ENCODE measurements at places on chromosomes 6 and 20.

GRCh38 chr20:20482453-20482852 is 114.5 kb downstream of the INSM1 start:
- DNase-seq = no peak

GRCh38 chr6:122647765-122648164 is 37.6 kb downstream of the PKIB start:
- DNase-seq = no peak

DNA sequence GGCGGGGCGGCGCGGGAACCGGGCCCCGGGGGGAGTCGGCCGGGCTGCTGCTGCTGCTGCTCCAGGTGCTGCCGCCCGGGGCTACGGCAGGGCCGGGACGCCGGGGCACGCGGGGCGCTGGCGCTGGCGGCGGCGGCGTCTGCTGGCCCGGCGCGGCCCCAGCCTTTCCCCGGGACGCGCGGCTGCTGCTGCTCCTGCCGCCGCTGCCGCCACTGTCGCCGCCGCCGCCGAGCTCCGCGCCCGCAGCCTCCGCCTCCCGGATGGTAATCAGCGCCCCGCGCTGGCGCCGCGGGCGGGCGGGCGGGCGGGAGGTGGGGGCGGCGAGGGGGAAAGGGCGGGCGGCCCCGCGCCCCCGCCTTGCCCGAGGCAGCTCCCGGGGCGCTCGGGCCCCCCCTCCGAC is 306 bp downstream of the EBF4 start:
- no peak for DNase-seq

- DNase-seq = peak; percentile 90
Observed at GRCh38 chr20:13492001-13492481, 146.7 kb downstream of the TASP1 start.

DNA sequence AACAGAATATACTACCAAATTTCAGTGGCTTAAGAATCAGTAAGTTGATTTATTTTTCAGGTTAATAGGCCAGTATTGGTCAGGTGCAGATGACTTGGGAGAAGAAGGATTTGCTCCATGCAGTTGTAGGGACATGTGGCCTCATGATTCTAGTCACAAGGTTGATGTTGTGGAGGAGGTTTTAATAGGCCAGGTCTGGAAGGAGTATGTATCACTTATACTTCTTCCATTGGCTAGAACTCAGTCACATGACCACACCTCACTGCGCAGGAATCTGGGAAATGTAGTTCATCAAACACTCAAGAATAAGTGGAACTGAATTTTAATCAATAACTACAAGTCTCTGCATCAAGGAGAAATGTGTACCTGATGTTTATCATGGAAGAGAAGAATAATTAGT is 281.5 kb upstream of the QKI start:
- DNase-seq = no peak

GRCh38 chr6:42217519-42218367 is at the start of gene MRPS10:
Gene MRPS10 (minus strand): TSS chr6:42217861. CDS start chr6:42217849, 12 bp downstream.
- peak; percentile 96 for DNase-seq

GRCh38 chr6:145096846-145097245 is 638.5 kb downstream of the EPM2A start:
- DNase-seq = no peak

DNA sequence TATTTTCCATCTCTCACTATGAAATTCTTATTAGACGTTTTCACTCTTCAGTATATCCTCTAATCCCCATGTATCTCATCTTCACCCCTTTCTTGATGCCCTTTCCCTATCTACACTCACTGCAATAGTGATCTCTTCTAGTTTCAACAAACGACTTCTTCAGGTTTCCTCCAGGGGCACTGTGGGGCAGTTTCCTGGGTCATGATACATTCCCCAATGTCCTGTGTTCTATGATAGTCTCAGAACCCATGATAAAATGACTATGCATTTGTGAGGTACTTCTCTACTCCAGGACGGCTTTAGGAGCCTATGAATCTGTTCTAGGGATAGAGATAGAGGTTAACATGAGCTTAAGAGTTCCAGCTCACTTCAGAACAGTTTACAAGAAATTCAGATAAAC is 183.3 kb downstream of the FOXC1 start:
- peak; percentile 25 for DNase-seq

DNA sequence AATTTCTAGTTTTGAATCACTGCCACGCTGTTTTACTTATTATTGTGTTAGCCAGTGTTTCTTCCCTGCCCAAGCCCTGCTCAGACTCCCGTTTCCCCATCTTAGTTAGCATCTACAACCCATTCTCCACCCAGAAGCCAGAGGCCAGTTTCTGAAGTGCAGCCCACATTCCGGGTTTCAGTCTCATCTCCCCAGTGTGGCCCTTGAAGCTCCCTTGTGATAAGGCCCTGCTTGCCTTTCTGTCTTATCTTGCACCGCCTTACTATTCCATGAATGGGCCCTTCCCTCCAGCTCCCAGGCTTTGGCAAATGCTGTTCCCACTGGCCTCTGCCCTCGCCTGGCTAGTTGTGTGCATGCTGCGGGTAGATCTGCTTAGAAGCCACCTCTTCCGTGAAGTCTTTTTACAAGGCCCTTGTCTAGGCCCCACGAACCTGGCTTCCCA is 41.1 kb downstream of the TOX2 start:
- DNase-seq = no peak

DNA sequence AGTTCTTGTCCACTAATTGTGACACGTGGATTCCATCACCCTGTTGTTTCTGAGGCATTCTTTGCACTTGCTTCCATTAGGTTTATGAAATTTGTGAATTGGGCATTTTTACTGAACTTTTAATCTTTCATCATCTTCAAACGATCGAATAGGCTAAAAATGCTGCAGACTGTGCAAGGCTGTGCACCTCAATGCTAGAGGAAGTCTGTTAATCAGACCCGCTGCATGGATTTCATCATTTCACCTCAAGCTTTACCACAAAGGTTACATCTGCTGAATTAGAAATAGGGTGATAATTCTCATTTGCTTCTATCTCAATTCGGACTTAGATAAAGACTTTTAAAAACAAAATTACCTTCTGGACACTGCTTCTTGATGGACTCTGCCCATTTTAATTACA is 27.8 kb upstream of the F13A1 start:
- no peak for DNase-seq

DNA sequence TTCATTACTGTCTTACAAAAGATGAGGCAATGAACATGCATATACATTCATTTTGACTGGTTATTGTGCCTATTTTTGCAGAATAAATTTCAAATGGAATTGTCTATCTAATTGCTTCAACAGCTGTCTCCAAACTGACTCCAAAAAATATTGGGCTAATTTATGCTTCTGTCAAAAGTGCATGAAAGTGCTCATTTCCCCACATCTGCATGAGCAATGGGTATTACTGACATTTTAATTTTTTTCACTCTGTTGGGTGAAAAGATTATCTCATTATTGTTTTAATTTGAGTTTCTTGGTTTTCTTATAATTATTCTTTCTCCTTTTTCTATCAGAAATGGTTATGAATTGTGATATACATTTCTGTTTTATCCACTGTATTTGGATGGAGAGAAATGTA is 404.2 kb downstream of the QKI start:
- no peak for DNase-seq

DNA sequence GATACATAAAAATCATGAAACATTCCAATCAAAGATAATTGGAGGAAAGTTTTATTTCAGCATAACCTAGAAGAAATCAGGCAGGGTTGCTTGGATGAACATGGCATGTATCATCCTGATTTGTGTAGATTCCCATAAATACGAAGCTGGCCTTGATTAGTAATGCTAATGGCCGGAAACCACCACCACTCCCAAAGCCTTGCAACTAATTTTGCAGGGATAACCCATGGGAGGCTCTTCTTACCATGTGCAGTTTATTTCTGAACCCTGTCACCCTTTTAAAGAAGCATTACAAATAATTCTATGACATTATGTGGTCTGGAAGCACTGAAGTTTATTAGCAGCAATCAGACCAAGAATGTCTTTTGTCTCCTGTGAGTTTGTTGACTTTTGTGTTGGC is 80.8 kb downstream of the AIG1 start:
- DNase-seq = no peak

DNA sequence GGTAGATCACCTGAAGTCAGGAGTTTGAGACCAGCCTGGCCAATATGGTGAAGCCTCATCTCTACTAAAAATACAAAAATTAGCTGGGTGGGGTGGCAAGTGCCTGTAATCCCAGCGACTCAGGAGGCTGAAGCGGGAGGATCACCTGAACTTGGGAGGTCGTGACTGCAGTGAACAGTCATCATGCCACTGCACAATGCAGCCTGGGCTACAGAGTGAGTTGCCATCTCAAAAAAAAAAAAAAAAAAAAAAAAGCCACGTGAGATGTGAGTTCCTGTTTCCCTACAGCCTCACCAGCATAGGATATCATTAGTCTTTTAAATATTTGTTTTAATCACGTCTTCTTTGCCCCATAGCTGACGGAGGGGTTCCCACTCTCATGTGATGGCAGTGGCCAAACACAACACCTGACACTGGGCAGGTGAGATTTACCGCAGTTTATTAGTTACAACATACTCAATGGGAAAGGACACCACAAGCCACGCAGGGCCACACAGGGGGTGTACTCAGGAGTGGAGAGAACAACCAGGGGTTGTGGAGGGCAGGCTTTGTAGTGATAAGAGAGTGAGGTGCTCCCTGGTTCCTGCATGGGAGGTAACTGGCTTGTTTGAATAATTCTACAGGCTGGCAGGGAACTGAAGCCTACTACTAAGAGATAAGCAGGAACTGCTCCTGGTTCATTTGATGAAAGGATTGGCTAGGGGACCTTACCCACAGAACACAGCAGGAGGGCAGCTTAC is 4.6 kb upstream of the LZTS3 start:
- no peak for DNase-seq

DNA sequence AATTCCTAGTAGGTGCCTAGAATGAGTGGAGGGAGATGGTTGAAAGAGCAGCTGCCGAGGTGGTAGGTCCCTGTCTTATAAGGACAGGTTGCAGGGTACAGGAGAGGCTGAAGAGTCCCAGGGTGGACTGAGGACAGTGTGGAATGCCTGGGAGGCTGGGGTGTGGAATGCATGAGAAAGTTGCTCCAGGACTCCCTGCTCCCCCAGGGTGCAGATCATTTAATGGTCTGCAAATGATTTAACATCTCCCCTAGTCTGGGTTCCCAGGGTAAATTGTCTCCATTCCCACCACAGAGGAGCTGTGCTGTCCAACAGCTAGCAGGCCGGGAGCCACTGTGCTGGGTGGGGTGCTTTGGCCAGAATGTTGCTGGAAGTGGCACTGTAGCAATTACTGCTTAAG is 76.0 kb downstream of the CD83 start:
- DNase-seq = no peak

GRCh38 chr20:4369119-4369797 is 352.5 kb upstream of the PRND start:
- no peak for DNase-seq

- DNase-seq = peak; percentile 57
Observed at GRCh38 chr20:63495741-63496595, 2.9 kb downstream of the EEF1A2 start.

- no peak for DNase-seq
Observed at GRCh38 chr6:108368431-108369030, 73.7 kb downstream of the AFG1L start.

DNA sequence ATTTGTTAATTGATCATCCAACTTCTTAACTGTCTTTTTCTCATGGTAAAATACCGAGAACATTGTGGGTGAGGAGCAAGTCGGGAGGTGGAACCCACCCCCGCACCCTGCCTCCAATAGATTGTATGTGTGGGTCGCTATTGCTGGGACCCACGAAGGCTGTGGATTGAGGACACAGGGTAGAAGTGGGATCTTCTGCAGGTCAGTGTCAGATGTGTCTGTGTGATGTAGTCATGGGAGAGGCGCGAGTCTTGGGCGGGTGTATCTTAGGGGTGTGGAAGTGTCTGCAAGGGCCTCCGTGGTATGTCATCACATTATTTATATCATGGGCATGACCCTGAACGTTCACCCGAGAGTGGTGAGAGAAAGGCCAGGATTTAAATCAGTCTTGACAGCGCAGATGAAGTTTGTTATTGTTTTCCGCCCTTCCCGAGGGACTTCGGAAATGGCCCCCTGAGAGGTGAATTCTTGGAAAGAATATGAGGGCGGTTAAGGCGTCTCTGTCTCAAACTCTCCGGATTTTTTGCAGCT is 472 bp upstream of the PAQR8 start:
- DNase-seq = peak; percentile 39

- no peak for DNase-seq
Observed at GRCh38 chr6:50143011-50143719, 93.4 kb upstream of the DEFB112 start.

- no peak for DNase-seq
Observed at GRCh38 chr6:143328876-143329275, 121.6 kb downstream of the ADAT2 start.

- no peak for DNase-seq
Observed at GRCh38 chr6:70666706-70667105, 977 bp upstream of the SMAP1 start.

DNA sequence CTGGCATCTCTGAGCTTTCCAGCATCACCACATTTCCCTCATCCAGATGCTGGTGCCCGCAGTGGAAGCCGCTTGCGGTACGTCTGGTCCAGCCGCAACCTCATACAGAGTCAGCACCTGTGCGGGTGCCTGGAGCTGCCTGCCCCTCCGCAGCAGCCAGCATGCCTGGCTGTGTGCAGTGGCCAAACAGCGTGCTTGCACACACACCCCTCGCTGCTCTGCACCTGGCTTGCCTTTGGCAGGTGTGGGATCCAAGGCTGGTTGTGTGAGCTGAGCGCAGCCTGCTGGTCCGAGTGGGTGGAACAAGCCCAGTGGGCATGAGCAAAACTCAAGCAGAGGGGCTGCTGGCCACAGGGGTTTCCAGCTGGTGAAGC is 3.1 kb upstream of the HINT3 start:
- DNase-seq = no peak

- DNase-seq = no peak
Observed at GRCh38 chr6:16950825-16951495, 150.9 kb upstream of the STMND1 start.

DNA sequence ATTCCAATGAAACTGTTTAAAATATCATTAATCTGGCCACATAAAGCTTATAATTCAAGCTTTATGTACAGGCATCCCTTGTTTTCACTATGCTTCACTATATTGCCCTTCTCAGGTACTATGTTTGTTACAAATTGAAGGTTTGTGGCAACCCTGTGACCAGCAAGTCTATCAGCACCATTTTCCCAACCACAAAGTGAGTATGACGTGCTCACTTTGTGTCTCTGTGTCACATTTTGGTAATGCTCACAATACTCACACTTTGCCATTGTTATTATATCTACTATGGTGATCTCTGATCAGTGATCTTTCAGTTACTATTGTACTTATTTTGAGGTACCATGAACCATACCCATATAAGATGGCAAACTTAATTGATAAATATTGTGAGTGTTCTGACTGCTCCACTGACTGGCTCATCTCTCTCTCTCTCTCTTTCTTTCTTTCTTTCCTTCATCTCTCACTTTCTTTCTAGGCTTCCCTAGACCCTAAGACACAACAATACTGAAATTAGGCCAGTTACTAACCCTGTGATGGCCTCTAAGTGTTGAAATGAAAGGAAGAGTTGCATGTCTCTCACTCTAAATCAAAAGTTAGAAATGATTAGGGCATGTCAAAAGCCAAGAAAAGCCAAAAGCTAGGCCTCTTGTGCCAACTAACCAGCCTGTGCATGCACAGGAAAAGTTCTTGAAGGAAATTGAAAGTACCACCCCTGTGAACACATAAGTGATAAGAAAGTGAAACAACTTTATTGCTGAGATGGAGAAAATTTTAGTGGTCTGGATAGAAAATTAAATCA is 227.9 kb downstream of the BCAS1 start:
- DNase-seq = no peak

Data from cardiac fibroblast (primary cell).